HL-60 (cell line): ENCODE measurements at places on chromosomes 3 and 15.

- no peak for DNase-seq
Observed at GRCh38 chr3:179068779-179069530, 2.7 kb downstream of the ZMAT3 start.

- no peak for DNase-seq
Observed at GRCh38 chr3:193829781-193830180, 236.8 kb downstream of the OPA1 start.

GRCh38 chr15:48794697-48795134 lies 16.2 kb downstream of the CEP152 start:
- peak; percentile 32 for DNase-seq

DNA sequence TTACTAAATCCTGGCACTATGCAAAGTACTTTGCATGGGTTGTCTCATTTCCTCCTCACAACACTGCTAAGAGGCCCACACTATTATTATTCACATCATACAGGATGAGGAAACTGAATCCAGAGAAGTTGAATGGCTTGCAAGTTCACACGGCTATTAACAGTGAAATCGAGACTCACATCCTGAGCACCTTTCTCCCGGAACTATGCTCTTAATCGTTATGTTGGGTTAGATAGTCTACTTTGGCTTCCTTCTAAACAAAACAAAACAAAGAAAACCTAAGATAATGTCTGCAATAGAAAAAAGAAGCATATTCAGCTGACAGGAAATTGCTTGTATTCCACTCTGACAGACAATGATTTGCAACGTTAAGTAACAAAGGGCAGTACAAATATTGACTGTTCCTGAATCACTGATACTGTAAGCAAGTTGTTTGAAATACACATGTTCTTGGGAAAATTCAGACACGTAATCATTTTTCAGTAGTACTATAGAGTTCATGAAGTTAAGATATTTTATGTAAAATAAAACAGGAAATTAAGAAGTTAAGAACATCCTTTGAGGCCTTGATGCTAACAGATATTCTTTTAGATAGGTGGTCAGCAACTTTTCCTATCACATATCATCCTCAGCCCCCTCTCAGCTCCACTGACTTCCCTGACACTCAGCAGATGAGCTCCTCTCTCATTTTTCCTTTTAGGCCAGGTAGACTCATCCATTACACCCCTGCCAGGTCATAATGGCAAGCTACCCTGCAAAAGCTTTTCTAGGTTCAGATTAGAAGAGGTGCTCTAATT lies 40.7 kb downstream of the C2CD4B start:
- DNase-seq: no peak

GRCh38 chr3:72739531-72740466 lies 108.4 kb downstream of the SHQ1 start:
- no peak for DNase-seq

DNA sequence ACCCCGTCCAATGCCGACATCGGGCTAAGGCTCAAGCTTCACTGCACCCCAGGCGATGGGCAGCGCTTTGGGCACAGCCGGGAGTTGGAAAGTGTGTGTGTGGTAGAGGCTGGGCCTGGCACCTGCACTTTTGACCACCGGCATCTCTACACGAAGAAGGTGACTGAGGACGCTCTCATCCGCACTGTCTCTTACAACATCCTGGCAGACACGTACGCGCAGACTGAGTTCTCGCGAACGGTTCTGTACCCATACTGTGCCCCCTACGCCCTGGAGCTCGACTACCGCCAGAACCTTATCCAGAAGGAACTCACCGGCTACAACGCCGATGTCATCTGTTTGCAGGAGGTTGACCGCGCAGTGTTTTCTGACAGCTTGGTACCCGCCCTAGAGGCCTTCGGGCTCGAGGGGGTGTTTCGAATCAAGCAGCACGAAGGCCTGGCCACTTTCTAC lies 1.0 kb downstream of the PDE12 start:
- no peak for DNase-seq
